GM23338 (cell line): ENCODE measurements at places on chromosomes 2 and 18.

DNA sequence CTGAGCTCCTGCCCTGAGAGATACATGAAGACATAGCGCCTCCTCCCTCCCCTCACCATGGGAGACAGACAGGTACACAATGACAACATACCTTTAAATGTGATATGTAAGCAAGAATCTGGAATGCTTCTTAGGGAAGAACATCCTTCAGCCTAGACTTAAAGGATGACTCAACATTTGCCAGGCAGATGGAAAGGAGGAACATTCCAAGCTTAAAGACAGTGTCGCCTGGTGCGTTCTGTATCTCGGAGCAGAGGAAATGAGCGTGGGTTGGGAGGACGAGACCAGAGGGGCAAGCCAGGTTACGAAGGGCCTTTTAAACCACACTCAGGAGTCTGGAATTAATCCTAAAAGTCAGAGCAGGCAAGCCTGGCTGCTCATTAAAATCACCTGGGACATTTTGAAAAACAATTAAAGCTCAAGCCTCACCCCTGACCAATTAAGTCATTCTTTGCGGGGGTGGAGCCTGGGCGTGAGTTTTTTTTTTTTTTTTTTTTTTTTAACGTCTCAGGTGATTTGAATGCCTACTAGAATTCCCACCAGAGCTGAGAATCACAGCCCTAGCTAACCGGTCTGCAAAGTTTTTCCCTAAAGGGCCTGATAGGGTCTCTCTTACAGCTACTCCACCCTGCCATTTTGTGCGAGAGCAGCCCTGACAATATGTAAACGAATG is 131.2 kb upstream of the SEC11C start:
- DNase-seq: peak; percentile 78

DNA sequence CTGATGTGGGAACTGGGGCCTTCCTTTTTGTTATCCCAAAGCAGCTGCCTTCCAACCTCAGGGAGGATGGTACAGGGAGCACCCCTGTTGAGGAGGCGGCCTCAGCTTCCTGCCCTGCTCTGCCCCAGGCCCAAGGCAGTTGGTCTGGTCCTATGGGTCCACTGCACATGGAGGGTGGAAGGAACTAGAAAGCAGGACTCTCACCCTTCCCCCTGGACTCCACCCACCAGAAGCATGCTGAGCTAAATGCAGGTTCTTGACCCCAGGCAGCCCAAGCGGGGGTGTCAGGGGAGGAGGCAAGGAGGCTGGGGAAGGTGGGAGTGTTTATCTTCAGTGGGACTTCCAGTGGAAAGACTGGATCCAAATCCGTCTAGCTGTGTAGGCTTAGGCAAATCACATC is 158.5 kb downstream of the SMAD2 start:
- no peak for DNase-seq

GRCh38 chr18:11096411-11096810 is 53.0 kb downstream of the PIEZO2 start:
- DNase-seq: no peak

DNA sequence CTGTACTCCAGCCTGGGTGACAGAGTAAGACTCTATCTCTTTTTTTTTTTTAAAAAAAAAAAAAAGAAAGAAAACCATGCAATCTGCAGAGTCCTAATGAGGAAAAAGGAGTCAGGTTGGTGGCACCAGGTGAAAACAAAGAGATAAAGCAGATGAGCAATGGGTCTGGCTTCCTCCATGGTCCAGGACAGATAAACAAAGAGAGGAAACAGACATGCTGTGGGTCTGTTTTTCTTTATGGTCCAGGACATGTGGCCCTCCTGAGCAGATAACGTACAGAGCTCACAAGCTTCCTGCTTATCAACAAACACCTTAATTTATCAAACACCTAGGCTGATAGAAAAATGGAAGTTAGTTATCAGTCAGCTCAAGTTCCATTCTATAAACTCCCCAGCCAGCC is 24.4 kb upstream of the TUBB6 start:
- no peak for DNase-seq

GRCh38 chr2:64841461-64841860 is 147.7 kb upstream of the SLC1A4 start:
- no peak for DNase-seq

DNA sequence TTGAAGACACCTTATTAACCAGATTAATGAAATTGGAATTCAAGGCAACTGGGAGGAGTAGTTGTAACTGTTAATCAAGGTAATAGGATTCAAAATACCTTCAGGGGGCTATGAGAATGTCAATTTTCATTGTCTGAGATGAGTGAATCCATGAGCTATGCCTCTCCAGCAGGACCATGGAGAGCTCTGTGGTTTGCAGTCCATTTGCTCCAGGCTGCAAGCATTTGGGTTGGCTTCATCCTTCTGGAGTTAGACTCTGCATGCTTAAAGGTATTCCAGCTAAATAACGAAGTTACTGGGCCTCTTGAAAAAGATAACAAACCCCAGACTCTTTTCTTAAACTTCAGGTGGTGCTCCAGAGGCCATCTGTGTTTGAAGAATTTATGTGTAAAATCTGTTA is 207.1 kb upstream of the SLC8A1 start:
- DNase-seq: peak; percentile 63

GRCh38 chr2:120935339-120936313 is 200.0 kb downstream of the GLI2 start:
- DNase-seq: no peak
